ENCODE measurements at places on chromosomes 13 and 19.
A peak's percentile ranks its signal among the peaks of the same experiment; 100 is the strongest.

DNA sequence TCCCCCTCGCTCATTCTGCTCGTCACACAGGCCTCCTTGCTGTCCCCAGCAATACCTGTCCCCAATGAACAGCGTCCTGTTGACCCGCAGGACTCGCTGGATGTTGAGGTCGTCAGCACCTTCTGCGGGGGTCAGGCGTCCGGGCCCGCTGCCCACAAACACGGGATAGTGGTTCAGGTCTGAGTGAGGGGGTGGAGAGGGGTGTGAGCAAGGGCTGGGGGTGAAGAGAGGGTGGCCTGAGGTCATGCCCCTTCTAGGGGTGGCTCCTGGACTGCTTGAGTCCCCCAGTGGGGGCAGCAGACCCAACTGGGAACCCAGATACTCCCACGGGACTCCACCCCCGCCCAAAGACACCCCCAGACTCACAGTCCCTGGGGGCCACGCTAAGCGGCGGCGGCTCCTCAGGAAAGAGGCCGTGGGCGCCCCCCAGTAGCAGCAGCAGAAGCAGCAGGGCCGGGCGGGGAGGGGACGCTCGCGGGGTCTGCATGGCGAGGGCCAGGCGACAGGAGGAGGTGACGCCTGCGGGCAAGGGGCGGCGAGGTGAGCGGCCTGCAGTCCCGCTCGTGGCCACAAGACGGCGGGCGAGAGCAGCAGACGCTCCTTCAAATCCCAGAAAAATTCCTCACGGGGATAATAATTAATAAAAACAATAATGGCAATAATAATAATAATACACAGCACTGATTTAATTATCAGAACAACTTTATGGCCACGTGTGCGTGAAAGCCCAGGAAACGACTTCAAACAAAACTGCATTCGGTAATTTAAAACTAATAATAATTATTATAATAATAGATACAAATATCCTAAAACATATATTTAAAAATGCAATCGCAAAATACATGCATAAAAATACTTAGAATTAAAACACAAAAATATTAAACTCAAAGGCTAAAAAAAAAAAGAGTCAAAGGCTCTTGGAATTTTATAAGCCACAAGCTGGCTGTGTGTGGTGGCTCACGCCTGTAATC, 1.2 kb downstream of the SEMA6B start:
- no peak for DNase-seq

DNA sequence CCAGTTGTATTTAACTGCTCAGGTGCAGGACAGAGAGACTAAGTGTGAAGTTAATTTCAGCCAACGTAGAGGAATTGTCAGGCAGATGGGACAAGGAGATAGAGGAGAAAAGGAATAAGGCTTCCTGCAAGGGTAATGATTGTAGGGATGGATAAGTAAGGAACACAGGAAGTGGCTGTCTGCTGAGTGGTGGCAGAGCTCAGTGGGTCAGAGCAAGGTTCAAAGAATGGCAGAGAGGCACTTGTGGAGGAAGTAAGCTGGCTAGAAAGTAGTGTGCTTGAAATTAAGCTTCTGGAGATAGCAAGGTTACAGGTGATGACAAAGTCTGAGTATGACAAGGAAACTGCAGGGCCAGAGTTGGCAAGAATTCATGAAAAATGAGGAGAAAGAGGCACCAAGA, 47.9 kb downstream of the USPL1 start:
- DNase-seq = no peak

DNA sequence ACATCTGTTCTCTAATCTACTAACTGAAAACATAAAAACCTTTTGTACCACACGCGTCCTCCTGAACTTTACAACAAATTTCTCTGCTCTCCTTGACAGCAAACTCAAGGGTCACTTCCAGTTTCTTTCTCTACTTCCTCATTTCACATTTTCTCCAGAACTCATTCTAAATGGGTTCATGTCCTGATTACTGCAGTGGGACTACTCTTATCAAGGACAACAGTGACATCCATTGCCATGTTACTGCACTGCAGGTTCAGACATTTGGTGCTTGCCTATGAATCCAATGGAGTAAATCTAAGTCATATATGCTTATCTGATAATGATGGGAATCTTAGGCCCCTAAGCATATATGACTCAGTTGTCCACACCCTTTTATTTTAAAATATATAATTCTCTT, 35.3 kb downstream of the FPR3 start:
- DNase-seq = no peak

DNA sequence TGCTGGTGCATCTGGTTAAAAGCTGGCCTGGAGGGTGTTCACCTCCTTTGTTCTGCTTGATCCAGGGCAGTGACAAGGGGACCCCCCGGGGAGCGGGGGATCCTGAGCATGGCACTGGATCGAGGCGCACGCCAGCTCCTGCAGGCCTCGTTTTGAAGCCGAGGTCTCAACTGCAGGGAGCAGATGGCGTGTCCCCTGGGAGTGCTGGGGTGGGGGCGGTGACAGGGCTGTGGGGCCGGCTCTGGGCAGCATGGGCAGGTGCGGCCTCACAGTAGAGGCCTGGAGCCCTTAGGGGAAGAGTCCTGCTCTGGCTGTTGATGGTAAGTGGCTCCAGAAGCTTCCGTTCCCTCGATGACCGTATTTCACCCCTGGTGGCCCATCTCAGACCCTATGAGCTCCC, 51.8 kb downstream of the CRTC1 start:
- no peak for DNase-seq

GRCh38 chr13:48783181-48783630, 129.5 kb downstream of the CYSLTR2 start:
- peak; percentile 76 for DNase-seq

- no peak for DNase-seq
These were observed 9.2 kb downstream of the TEX29 start for GRCh38 chr13:111329641-111330040.

DNA sequence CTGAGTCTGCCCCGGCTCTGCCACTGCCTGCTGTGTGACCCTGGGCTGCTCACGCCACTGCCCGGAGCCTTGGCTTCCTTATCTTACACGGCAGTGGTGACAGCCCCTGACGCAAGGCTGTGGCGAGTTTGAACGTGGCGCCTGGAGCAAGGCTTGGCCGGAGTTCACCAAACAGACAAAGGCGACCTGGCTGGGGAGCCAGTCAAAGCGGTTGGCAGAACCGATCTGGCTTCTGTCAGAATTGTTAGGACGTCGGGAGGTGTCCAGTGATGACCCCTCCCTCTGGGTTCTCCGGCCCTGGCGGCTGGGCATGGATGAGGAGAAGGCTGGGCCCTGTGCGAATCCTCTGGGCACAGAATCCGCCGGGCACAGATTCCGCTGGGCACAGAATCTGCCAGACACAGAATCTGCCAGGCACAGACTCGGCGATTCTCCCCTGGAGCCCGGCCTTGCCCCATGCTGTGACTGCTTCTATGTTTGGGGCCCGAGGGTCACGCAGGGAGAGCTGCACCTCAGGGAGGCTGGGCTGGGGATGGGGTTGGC, 11.7 kb upstream of the TMEM255B start:
- no peak for DNase-seq

DNA sequence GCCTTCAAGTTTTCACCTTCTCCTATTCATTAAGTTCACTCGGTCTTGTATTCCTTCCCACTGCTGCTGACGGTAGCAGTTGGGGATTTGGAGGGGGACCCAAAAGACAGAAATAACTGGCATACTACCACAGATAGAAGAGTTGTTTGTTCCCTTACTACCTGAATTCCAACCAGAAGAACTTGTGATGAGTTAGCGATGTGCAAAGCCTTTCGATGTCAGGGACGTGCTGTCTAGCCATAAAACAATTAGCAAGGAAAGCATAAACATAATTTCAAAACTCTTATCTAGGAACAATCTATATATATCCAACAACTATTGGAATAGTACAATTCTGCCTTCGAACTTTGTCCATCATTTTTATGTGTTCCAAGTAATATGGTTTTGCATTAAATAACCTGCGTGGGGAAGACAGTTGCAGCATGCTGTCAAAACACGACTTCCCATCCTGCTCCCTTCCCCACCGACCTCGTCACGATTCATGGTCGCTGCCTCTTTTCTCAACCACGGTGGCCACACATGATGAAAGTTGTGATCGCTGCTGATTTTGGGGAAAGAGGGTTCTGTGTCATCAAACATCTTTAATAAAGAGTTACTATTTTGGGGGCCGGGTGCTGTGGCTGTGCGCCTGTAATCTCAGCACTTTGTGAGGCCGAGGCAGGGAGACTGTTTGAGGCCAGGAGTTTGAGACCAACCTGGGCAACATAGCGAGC, 3.8 kb upstream of the SLC7A9 start:
- DNase-seq = no peak

DNA sequence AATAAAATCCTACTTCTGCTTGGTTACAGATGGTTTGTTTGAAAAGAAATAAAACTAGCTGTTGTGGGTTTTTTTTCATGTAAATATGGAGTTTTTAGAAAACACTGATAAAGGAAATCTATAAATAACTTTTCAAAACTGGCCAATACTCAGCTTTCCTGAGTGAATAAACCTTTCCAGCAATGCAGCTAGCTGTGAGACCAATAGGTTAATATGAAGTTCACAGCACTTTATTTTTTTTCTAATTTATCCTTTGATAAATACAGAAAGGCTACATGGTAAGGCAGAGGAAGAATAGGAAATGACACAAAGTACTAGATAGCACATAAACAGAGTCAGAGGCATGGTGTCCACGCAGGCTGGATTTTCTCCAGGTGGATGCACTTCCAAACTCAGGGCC, 154.0 kb downstream of the COG6 start:
- DNase-seq = no peak

DNA sequence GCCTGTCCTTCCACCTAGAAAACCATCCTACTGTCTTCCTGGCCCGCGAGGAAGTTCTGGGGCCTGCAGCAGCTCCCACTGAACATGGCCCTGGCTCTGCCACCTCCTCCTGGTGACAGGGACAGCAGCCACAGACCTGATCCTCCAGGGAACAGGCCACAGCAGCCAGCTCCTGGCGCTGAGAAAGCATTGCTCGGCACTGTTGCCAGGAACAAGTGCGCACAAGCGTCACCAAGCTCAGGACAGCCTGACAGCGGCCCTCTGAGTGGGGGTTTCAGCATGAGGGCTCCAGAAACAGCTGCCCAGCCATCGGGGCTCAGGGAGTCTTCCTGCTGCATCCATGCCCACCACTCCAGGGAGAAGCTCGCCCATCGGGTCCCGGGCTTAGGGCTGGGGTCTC, 21.9 kb downstream of the AP3D1 start:
- DNase-seq = no peak

GRCh38 chr13:33033986-33034385, 17.8 kb downstream of the KL start:
- no peak for DNase-seq

- DNase-seq = no peak
These were observed 95.3 kb upstream of the SLC15A1 start for GRCh38 chr13:98847780-98848179.

DNA sequence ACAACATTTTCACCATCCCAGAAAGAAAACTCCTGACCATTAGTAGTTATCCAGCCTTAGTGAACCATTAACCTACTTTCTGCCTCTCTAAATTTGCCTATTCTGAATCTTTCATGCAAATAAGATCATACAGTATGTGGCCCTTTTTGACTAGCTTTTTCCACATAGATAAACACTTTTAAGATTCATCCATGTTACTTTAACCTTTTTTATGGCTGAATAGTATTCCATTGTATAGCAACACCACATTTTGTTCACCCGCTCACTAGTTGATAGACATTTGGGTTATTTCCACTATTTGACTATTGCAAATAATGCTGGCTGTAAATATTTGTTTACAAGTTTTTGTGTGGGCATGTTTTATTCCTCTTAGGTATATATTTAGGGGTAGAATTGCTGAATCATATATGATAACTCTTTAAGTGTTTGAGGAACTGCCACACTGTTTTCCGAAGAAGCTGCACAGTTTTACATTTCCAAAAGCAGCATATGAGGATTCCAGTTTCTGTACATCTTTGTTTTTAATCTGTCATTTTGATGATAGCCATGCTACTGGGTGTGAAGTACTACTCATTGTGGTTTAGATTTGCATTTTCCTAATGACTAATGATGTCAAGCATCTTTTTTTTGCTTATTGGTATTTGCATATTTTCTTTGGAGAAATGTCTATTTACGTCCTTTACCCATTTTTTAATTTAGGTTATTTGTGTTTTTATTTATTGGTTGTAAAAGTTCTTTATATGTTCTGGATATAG, 17.1 kb downstream of the COG6 start:
- DNase-seq = no peak

- no peak for DNase-seq
These were observed 22.1 kb downstream of the EDNRB start for GRCh38 chr13:77896536-77896935.

DNA sequence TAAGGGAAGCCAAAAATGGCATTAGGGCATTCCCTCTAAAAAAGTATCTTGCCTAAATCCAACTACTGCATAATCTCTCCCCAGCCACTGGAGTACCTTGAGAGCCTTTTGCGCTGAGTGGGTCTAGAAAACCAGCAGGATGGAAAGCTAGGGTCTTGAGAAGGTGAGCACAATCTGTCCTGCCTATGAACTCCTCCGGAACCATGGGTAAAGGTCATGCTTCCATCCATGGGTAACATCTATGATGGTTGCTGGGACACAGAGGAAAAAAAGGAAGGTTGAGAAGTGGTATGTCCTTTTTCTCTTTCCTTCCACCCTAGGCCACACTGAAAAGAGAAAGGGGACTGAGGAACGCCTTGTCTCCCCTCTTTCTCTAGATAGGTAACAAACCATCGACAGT, 52.4 kb downstream of the ZNF676 start:
- peak; percentile 2 for DNase-seq

DNA sequence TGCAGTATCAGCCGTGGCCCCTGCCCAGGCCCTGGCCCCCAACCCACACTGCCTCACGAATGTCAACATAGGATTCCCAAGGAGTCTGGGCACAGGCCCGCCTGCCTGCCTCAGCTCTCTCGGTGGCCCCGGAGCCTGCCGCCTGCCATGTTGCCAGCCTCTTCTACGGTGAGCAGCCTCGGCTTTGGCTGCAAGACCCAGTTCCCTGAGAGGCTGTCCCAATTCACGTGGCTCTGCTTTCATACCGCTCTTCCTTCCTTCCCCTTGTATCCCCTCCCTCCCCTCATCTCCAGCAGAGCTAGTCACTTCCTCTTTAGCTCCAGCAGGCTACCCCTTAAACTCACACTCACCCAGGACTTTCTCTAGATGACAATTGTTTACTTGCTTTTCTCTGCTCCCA, 42.7 kb downstream of the SERP2 start:
- no peak for DNase-seq

- no peak for DNase-seq
These were observed 133.2 kb upstream of the SLITRK5 start for GRCh38 chr13:87537951-87538350.

- peak; percentile 38 for DNase-seq
These were observed 4.9 kb upstream of the ZFP36 start for GRCh38 chr19:39401549-39402345.

DNA sequence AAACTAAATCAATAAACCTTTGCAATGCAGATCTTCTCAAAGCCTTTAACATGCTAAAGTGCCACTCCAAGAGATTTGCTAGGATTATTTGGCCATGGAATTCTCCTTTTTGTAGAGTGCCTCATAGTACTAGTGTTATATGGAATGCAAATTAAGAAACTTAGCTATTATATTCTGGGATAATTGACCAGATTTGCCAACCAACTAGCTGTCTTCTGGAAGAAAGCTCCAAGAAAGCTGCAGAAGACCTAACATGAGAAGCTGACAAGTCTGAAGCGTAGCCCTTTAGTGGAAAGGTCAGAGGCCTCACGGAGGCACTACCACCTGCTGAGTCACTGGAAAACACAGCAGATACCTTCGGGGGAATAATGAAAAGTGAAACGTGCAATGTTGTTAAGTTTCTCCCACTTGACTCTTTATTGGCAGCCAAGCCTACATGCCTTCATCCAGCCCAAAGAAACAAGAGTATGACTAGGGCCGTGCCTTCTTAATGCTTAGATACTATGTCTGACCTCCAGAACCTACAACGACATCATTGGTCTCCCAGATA, 29.8 kb upstream of the KATNAL1 start:
- DNase-seq = no peak
